ENCODE measurements at places on chromosomes 13 and 19.
A peak's percentile ranks its signal among the peaks of the same experiment; 100 is the strongest.

DNA sequence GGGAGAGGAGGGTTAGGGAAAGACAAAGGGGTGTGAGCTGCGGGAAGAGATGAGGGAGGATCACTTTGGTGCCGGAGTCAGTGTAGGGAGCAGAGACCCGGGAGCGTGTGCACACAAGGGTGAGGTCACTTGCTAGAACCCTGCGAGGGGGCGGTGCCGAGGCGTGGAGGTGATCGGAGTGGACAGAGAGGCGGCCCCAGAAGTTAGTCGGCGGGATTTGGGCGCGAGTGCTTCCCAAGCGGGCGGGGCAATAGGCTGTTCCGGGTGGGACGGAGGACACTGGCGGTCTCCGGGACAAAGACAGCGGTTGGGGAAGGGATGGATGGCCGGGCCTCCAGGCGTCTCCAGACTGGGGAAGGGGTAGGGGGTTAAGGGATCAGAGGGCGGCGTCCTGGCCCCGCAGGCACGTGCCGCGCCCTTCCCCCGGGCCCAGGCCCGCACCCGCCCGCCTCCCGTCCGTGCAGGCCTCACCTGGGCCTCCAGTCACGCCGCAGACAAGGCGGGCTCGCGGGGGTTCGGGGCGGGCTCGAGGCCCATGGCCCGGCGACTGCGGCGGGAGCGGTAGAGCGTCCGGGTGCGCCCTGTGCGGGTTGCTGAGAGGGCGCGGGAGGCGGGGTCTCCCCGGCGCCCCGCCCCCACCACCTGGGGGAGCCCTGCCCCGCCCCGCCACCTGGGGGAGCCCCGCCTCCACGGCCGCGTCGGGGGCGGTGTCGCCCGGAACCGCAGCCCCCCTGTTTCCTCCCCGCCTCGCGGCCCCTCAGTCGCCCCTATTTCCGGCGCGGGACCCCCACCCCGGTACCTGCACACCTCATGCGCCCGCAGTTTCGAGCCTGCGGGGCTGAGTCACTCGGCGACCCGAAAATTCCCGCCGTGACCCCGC is at the start of gene LPAR2:
TSS of gene LPAR2 (minus strand) at position 600 of the 880 bp plus-strand sequence. CDS start 945 bp downstream, outside the sequence.
- DNase-seq, result peak; percentile 69

DNA sequence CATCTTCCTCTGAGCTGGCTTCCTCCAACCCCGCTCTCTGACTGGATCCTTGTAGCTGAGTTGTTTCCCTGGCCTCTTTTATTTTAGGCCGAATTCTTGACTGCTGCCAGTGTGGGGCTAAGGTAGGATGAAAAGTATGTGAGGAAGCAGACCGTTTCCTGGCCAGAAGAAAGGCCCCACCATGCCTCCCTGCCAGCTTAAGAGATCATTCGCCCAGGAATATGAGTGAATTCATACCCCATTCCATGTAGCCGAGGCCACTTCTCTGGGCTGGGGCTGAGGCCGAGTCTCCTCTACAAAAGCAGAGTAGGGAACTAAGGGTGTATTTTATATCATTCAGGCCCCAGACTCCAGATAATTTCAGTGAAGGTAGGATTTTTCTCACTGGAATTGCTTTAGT is 32.3 kb downstream of the NFIX start:
- DNase-seq, result no peak

DNA sequence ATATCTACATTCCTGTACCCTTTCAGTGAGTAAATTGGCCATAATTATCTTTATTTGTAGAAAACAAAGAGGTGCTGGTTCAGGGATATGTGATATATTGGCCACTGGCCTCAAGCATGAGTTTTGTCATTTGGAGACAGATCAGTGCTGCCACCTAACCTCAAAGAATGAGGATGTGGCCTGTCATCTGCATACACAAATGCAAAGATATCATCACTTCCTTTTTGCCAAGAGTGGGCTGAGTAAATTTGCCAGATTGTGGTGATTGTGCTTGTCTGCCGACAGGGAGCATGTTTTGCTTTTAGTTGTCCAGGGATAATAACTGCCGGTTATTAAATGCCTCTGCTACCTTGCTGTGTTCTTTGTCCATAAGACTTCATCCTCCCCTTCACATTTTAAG is 44.2 kb downstream of the WASF3 start:
- DNase-seq, result no peak

DNA sequence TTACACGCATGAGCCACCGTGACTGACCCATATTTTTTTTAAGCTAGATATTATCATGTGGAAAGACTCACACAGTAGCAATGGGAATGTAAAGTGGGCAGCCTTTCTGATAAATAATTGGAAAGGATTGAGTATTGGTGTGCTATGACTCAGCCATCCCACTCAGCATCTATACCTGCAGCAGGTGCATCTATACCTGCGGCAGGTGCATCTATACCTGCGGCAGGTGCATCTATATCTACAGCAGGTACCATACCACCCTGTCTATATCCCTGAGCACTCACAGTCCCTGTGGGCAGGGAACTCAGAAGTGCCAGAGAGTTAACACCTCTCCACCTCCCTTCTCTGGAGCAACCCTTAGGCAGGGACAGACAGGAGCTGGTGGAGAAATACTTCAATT is 5.2 kb upstream of the LRRC8E start:
- no peak for DNase-seq

DNA sequence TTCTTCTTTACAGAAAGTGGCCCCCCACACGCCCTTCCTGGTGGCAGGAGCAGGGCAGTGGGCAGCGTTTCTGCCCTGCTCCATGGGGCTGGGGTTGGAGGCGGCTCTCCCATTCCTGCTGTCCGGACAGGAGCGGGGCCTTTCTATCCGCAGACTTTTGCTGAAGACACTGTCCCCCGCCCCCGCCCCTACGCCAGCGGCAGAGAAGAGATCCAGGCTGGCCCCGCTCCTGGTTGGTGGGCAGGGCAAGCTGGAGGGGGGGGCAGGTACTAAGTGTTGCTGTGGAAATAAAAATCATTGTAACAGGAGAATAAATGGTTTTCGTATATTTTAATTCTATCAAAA is 81.7 kb downstream of the ZNF429 start:
- DNase-seq, result no peak

- no peak for DNase-seq
Observed at GRCh38 chr13:25630329-25630900, 258.6 kb downstream of the ATP8A2 start.

DNA sequence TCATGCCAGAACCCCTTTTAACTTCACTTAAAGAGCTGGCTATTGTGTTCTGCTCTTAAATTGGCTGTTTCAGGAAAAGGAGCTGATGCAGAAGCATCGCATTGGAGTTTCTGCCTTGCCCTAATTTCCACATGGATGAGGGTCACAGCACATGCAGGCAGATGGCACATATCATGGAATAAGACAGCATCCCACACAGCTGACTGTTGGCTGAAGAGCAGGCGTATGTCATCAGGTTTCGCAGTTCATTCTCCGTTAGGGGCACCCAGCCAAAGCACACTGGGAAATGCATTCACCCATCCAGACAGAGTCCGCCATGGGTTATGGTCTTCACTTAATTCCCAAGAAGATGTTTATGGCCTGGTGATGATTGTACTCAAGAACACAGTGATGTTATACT is 572.5 kb downstream of the LIG4 start:
- no peak for DNase-seq

- no peak for DNase-seq
Observed at GRCh38 chr19:8459520-8460270, 14.9 kb downstream of the HNRNPM start.

DNA sequence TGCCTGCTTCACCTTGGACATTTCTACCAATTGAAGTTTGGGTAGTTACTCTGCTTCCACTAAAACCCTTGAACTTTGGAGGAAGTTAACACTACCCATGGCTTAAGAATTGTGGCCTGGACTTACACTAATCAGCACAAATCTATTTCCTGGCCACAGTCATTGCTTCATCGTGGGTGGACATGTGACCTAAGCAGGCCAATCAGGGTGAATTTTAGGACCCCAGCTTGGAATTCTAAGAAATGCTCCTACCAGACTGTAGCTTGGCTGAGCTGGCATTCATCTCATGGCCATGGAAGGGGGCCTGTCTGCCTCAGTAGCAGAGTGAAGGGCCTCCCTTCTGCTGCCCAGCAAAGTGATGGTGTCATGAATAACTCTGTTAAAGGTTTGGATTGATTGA is 58.3 kb upstream of the SLC15A1 start:
- DNase-seq, result no peak

DNA sequence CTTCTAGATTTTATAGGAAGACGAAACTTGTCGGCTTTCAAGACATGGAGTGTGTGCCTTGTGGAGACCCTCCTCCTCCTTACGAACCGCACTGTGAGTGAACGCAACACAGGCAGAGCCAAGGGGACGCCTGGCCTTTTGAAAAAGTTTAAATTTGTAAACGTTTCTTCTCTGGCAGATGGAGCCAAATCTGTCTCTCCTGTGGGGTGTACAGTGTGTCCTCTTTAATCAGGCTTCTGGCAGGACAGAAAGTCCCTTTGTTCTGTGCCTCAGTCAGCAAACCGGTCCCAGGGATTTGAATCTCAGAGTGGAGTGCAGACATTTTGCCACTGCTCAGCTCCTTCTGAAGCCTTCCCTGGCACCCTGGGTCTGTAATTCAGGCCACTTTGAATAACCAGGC is 56.5 kb downstream of the TNFRSF19 start:
- no peak for DNase-seq

- no peak for DNase-seq
Observed at GRCh38 chr13:93360021-93360420, 133.4 kb downstream of the GPC6 start.

DNA sequence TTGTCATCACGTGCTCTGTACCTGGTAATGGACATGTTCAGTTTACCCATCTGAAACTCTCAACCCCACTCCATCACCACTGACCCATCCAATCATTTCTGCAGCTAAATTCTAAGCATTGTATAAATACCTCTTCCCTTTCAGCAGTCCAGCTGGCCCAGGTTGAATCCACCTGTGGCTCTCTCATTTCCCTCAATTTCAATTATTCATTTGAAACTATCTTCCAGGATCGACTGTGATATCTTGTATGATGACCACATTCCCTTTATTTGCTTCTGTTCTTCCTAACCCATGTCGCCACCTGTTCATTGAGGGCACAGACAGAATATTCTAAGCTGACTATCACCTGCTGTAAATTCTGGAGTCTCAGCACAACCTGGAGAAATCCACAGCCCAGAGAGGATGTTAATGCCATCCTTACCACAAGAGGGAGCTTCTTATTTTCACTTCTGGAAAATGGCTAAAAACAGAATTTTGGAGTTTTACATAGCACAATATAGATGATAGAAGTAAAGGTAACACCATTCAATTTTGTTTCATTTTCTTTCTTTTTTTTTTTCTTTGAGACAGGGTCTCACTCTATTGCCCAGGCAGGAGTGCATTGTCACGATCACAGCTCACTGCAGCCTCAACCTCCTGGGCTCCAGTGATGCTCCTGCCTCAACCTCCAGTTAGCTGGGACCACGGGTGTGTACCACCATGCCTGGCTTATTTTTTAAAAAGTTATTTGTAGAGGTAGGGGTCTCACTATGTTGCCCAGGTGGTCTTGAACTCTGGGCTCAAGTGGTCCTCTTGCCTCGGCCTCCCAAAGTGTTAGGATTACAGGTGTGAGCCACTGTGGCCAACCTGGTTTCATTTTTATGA is 38.6 kb downstream of the ZNF823 start:
- no peak for DNase-seq

DNA sequence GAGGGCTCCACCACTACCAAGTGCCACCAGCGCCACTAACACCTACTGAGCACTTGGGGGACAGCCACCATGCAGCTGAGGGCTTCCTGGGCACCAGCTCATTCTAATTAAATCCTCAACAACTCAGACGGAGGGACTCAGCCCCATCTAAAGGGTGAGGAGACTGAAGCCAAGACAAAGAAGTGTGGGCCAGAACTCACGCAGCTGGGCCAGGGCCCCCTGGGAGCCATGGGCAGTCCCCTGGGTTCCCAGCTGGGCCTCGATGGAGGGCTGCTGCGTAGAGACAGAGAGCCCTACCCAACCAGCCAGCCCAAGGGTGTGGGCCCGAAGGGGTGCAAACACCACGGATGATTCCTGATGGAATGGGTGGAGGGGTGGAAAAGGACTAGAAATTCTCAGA is 12.8 kb upstream of the PRKD2 start:
- DNase-seq, result no peak

All from right hindlimb (tissue), 1 donor.